ENCODE measurements at places on chromosomes 7 and 10. TPM values are rescaled to one million over a fixed set of nuclear protein-coding genes. Genes with fewer than 3 reads are reported as not detected.

The PLAC9 gene
- total RNA-seq = not detected

The SLC12A9 gene
- 18.2 TPM for total RNA-seq

The IGF2BP3 gene
- 41.1 TPM for total RNA-seq

The SAMD8 gene
- total RNA-seq = 16.8 TPM

The TFPI2 gene
- total RNA-seq = 21.8 TPM

The BET1 gene
- total RNA-seq = 23.9 TPM

The GPER1 gene
- total RNA-seq = 0.07 TPM

Data from foreskin keratinocyte (primary cell).